ENCODE measurements at places on chromosomes 2 and 18. TPM values are rescaled to one million over a fixed set of nuclear protein-coding genes. Genes with fewer than 3 reads are reported as not detected.

ALMS1 gene
- total RNA-seq, result 67.3 TPM

HK2 gene
- 111 TPM for total RNA-seq

AGAP1 gene
- total RNA-seq, result not detected

NTSR2 gene
- not detected for total RNA-seq

NEURL3 gene
- not detected for total RNA-seq

DUSP28 gene
- 8.1 TPM for total RNA-seq

ALPI gene
- total RNA-seq, result not detected

SCYGR4 gene
- total RNA-seq, result not detected

SCN9A gene
- total RNA-seq, result not detected

CD28 gene
- not detected for total RNA-seq

TSPYL6 gene
- total RNA-seq, result 0.60 TPM

UGT1A8 gene
- total RNA-seq, result 0.18 TPM

DNA sequence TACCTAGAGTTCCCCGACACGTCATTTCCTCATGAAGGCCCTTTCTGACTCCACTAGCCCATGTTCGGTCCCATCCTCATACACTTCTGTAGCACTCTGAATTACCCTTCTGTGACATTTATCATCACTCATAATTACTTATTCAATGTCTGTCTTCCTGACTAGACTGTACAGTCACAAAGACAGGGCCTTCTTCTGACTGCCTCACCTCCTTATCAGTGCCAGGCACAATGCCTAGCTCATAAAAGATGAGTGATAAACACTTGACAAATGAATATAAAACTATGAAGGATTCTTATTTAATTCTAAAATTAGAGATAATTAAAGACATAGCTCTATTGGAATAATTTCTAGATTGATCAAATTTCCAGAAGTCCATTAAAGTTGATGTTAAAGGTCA lies 1.4 kb upstream of the UBXN4 start:
- H3K36me3 ChIP-seq, result peaks cover 4% of the 10 kb centered on the region
- H3K27ac ChIP-seq, result no peak overlapping the region
- peaks cover 17% of the 10 kb centered on the region for H3K4me1 ChIP-seq
- DNase-seq, result no peak
- H3K27me3 ChIP-seq, result no peaks in the 10 kb centered on the region
- H3K4me3 ChIP-seq, result no peak overlapping the region

DNA sequence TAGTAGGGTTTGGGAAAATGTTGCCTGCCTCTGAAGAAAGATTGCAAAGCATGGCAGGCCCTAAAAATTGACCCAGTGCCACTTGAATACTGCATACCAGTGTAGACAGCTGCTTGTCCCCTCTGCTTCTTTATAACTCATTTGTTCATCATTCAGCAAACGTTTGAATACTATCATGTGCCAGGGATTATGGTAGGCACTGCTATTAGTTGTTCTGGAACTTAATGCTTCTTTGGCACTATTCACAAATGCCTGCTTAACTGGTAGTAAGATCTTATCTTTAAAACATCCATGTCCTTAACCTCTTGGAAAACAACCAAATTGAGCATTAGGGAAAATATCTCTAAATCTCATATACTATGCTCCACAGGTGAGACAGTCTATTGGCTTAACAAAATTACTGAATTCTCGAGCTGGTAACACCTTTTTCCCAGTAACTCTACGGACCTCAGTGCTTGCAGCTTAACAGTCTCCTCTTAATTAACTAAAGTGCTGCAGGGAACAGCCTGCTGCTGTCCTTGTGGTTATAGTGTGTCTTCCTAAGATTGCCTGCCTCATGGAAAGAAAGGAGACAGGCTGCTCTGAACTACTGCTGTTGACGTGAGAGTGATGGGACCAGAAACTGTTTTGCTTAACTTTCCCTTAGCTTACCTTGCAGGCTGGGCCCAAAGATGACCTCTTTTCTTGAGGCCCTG lies 93.2 kb downstream of the MIB1 start:
- no peak for DNase-seq
- no peaks in the 10 kb centered on the region for H3K27me3 ChIP-seq
- H3K4me3 ChIP-seq, result no peak overlapping the region
- peaks cover 7% of the 10 kb centered on the region for H3K36me3 ChIP-seq
- no peak overlapping the region for H3K27ac ChIP-seq

- H3K27me3 ChIP-seq, result no peaks in the 10 kb centered on the region
- DNase-seq, result no peak
- no peaks in the 10 kb centered on the region for H3K4me1 ChIP-seq
- no peak overlapping the region for H3K4me3 ChIP-seq
- no peak overlapping the region for H3K27ac ChIP-seq
These were observed 14.0 kb downstream of the REEP1 start for GRCh38 chr2:86323273-86324021.

- H3K36me3 ChIP-seq, result peaks cover 1% of the 10 kb centered on the region
- no peaks in the 10 kb centered on the region for H3K27me3 ChIP-seq
- H3K4me3 ChIP-seq, result peak overlapping the region; percentile 90
- H3K27ac ChIP-seq, result no peak overlapping the region
- no peak for DNase-seq
These were observed 686 bp upstream of the ARL5A start for GRCh38 chr2:151828890-151829324.

GRCh38 chr2:171726847-171727450 lies 39.7 kb downstream of the DYNC1I2 start:
- H3K4me1 ChIP-seq, result no peaks in the 10 kb centered on the region
- no peak for DNase-seq
- peaks cover 6% of the 10 kb centered on the region for H3K36me3 ChIP-seq

DNA sequence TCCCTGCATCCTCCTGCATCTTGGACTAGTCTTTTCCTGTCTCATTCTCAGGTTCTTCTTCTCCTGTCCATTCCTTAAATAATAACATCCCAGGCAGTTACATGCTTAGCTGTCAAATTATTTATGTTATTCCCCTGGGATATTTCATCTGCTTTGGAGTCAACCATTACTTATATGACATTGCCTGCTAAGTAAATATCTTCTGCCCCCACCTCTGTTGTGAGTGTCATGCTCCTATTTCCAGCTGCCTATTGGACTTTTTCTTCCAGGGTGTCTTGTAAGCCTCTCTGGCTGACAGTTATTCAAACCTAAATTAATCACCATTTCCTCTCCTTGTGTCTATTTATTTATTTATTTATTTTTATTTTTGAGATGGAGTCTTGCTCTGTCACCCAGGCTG lies 124.7 kb upstream of the RASGRP3 start:
- no peaks in the 10 kb centered on the region for H3K4me1 ChIP-seq
- no peak overlapping the region for H3K27ac ChIP-seq
- H3K36me3 ChIP-seq, result no peaks in the 10 kb centered on the region

DNA sequence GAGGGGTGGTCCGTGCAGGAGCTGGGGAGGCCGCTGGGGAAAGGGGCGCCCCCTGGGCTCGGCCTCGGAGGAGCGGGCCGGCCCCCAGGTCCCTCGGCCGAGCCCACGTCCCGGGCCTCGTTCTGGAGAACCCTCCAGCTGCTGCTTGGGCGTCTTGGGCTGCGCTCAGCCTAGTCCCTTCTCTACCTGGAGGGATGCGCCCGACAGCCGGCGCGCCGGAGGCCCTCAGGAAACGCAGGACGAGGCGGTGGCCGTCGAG lies 293 bp upstream of the D2HGDH start:
- no peaks in the 10 kb centered on the region for H3K27me3 ChIP-seq

DNA sequence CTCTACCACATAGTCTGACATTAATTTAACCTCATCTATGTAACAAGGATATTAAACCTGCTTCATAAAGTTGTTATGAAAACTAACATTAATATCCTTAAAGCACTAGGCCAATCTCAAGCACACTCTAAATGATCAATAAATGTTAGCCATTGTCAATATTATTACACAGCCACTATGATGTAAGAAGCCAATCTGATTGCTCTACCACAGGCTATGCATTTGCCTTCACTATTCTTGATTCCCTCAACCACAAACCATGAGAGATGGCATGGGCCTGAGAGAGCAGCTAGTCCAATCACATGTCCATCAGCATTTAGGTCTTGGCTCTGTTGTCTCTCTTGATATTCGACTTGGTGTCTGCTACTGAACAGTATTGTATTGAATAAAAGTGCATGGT lies 4.2 kb downstream of the SLC25A12 start:
- DNase-seq, result no peak
- no peaks in the 10 kb centered on the region for H3K27me3 ChIP-seq
- H3K4me3 ChIP-seq, result no peak overlapping the region
- peak overlapping the region; percentile 37 for H3K27ac ChIP-seq

- H3K27me3 ChIP-seq, result no peaks in the 10 kb centered on the region
- H3K4me3 ChIP-seq, result no peak overlapping the region
- H3K4me1 ChIP-seq, result no peaks in the 10 kb centered on the region
- no peaks in the 10 kb centered on the region for H3K36me3 ChIP-seq
- peak; percentile 52 for DNase-seq
These were observed 12.6 kb downstream of the EVA1A start for GRCh38 chr2:75548036-75548573.

GRCh38 chr2:136236019-136236418 lies 118.1 kb upstream of the CXCR4 start:
- no peaks in the 10 kb centered on the region for H3K27me3 ChIP-seq
- no peak overlapping the region for H3K27ac ChIP-seq
- DNase-seq, result no peak
- H3K36me3 ChIP-seq, result no peaks in the 10 kb centered on the region

- no peak for DNase-seq
- no peaks in the 10 kb centered on the region for H3K36me3 ChIP-seq
- H3K4me3 ChIP-seq, result no peak overlapping the region
- no peak overlapping the region for H3K27ac ChIP-seq
- H3K27me3 ChIP-seq, result no peaks in the 10 kb centered on the region
- peaks cover 8% of the 10 kb centered on the region for H3K4me1 ChIP-seq
These were observed 6.0 kb downstream of the LHCGR start for GRCh38 chr2:48749291-48750127.

- H3K36me3 ChIP-seq, result no peaks in the 10 kb centered on the region
- no peak overlapping the region for H3K4me3 ChIP-seq
- no peaks in the 10 kb centered on the region for H3K27me3 ChIP-seq
- no peak for DNase-seq
- no peaks in the 10 kb centered on the region for H3K4me1 ChIP-seq
- H3K27ac ChIP-seq, result no peak overlapping the region
These were observed 13.4 kb downstream of the ITGAV start for GRCh38 chr2:186603286-186603685.

- H3K4me1 ChIP-seq, result peaks cover 22% of the 10 kb centered on the region
- H3K36me3 ChIP-seq, result no peaks in the 10 kb centered on the region
- no peak overlapping the region for H3K27ac ChIP-seq
These were observed 110.8 kb downstream of the SMAD7 start for GRCh38 chr18:48839819-48840490.

DNA sequence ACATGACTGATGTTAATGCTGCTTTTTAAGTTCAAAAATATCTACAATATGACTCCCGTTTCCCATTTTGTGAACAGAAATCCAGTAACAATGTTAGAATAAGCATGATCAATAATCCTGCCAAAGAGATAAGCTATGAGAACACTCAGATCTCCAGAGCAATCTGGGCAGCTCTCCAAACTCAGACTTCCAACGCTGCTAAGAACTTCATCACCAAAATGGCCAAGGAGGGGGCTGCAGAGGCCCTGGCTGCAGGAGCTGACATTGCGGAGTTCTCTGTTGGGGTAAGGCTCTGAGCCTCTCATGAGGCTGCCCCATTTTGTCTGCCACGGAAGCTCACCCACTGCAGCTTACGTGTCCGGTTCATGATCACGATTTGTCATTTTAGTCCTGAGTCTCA lies 68.4 kb downstream of the UGGT1 start:
- H3K36me3 ChIP-seq, result peaks cover 55% of the 10 kb centered on the region
- no peak for DNase-seq
- H3K4me3 ChIP-seq, result no peak overlapping the region
- H3K4me1 ChIP-seq, result peaks cover 47% of the 10 kb centered on the region
- no peaks in the 10 kb centered on the region for H3K27me3 ChIP-seq
- H3K27ac ChIP-seq, result no peak overlapping the region

- no peak for DNase-seq
- H3K36me3 ChIP-seq, result no peaks in the 10 kb centered on the region
- no peaks in the 10 kb centered on the region for H3K27me3 ChIP-seq
- H3K4me1 ChIP-seq, result no peaks in the 10 kb centered on the region
These were observed 308.0 kb upstream of the UBE2E3 start for GRCh38 chr2:180672377-180672776.

GRCh38 chr2:189341077-189341476 lies 100.2 kb upstream of the WDR75 start:
- no peak for DNase-seq
- no peak overlapping the region for H3K27ac ChIP-seq
- H3K4me3 ChIP-seq, result no peak overlapping the region
- H3K36me3 ChIP-seq, result no peaks in the 10 kb centered on the region
- no peaks in the 10 kb centered on the region for H3K4me1 ChIP-seq
- H3K27me3 ChIP-seq, result no peaks in the 10 kb centered on the region

DNA sequence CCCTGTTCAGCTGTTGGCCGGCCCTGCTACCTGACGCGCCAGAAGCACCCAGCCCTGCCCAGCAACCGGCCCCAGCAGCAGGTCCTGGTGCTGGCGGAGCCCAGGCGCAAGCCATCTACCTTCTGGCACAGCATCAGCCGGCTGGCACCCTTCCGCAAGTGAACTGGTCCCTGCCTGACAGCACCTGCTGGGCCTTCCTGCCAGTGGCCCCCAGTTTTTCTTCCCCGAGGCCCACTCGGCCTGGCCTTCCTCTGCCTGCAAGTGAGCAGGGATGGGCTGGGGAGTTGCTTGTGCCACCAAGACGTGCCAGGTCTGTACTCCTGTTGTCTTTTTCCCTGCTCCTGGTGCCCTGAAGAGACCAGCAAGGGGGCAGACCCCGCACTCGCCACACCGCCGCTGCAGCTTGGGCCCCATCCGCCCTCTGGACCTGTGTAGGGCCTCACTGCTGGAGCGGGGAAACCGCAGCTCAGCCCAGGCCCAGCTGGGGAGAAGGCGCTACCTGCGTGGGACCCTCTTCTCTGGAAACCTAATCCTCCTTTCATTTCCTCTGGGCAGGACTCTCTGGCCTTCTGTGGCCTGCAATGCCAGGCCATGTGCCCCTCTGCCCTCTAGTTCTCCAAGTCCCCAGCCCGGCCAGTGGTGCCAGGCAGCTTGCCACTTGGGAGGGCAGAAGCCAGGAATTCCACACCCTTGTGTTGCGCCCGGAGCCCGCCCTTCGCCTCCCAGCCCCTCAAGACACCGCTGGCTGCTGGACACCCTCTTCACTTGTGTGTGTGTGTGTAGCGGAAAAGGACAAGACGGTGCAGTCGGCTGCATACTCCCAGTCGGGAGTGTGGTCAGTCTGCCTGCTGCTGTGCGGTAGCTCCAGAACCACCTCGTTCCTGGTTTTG lies 47.0 kb downstream of the FAM168B start:
- no peak overlapping the region for H3K4me3 ChIP-seq
- peaks cover 24% of the 10 kb centered on the region for H3K4me1 ChIP-seq
- peaks cover 10% of the 10 kb centered on the region for H3K36me3 ChIP-seq
- no peak for DNase-seq
- H3K27ac ChIP-seq, result no peak overlapping the region
- no peaks in the 10 kb centered on the region for H3K27me3 ChIP-seq

- H3K4me1 ChIP-seq, result no peaks in the 10 kb centered on the region
- H3K36me3 ChIP-seq, result no peaks in the 10 kb centered on the region
- H3K4me3 ChIP-seq, result no peak overlapping the region
- DNase-seq, result no peak
These were observed 181.8 kb downstream of the AGPS start for GRCh38 chr2:177574356-177574755.

GRCh38 chr2:13543550-13543949 lies 826.8 kb downstream of the TRIB2 start:
- H3K27me3 ChIP-seq, result no peaks in the 10 kb centered on the region
- H3K27ac ChIP-seq, result no peak overlapping the region
- no peak for DNase-seq
- no peaks in the 10 kb centered on the region for H3K36me3 ChIP-seq
- no peaks in the 10 kb centered on the region for H3K4me1 ChIP-seq

GRCh38 chr2:20159411-20160070 lies 65.4 kb downstream of the SDC1 start:
- no peak for DNase-seq
- H3K27ac ChIP-seq, result peak overlapping the region; percentile 100
- H3K27me3 ChIP-seq, result no peaks in the 10 kb centered on the region
- 0 out of 2 replicates have a peak overlapping the region, but pooled peaks have one; percentile 11 for H3K4me3 ChIP-seq
